ENCODE measurements at places on chromosomes 5 and 9.

DNA sequence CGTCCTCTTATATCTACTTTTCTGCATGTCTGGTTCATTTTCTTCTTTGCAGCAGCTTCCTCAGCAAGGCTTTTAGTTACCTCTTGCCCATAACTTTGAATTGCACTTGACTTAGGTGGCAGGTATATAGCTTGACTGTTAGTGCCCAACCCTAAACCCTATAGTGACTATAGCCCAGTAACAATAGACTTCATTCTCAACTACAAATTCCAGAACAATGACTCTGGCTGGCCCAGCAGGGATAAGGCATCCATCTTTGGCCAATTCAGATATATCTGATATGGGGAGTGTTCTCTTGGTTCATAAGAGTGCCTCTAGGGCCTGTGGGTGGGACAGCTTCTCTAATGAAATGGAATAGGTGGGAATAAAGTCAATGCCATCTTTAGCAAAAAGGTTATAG lies 246.2 kb downstream of the DMRT2 start:
- no peak for DNase-seq

DNA sequence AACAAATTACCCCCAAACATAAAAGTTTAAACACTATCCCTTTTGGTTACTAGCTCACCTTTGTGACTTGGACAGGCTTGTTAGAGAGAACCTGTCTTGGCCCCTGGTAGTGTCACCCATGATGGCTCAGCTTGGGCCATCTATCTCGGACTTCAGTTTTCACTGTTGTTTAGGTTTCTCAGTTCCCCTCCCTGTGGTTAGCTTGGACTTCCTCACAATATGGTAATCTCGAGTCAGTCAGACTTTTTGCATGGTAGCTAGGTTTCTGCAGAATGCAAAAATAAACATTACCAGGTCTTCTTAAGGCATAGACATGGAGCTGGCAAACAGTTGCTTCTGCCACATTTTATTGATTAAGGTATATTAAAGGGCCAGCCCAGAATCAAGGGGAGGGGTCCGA lies 324.3 kb upstream of the RORB start:
- DNase-seq = peak; percentile 88

- no peak for DNase-seq
Measured at GRCh38 chr9:69465473-69465872, 140.5 kb downstream of the ENTREP1 start.

GRCh38 chr9:16453390-16453789 lies 417.1 kb downstream of the BNC2 start:
- no peak for DNase-seq

- DNase-seq = no peak
Measured at GRCh38 chr9:135699440-135699839, at the start of gene SOHLH1. Gene SOHLH1, minus strand, starts transcription at chr9:135699481. Its CDS starts 14 bp downstream, at chr9:135699467.

DNA sequence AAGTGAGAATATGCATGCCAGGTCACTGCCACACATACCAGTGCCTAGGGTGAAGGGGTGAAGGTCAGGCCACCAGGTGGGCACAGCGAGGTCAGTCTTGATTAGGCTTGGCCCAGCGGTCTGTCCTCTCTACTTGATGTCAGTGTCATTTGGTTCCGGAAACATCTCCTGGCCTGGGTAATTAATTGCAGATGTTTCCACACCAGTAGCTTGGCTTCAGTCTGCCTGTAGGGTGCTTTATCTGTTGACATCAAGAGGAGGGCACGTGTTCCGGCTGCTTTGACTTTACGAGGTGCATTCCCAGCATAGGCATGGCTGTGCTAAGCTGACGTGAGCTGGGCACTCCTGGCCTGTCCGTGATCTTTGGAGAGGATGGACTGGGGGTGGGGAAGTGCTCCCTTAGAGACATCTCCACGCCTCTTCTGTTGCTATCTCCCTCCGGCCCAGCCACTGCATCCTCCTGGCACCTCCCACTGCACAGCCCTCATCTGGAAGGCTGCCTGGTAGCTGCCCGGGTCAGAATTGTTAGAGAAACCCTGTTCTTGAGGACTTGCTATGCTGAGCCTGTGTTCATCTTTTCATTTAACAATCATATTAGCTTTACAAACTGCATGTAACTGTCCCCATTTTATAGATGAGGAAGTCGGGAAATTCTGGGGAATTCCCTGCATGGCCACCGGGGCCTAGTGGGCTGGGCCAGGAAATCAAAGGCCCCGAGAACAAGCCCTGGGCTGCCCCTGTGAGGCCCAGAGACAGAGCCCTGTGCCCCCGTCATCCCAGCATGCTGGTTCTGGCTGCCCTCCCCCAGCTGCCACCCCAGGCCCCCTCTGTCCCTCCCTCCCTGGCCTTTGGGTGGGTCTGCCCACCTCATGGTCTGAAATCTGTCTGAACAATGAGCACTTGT lies 29.1 kb downstream of the JADE2 start:
- no peak for DNase-seq

GRCh38 chr5:7690557-7690956 lies 160.4 kb downstream of the CFAP90 start:
- no peak for DNase-seq

GRCh38 chr5:8410618-8411017 lies 541.7 kb downstream of the MTRR start:
- no peak for DNase-seq

DNA sequence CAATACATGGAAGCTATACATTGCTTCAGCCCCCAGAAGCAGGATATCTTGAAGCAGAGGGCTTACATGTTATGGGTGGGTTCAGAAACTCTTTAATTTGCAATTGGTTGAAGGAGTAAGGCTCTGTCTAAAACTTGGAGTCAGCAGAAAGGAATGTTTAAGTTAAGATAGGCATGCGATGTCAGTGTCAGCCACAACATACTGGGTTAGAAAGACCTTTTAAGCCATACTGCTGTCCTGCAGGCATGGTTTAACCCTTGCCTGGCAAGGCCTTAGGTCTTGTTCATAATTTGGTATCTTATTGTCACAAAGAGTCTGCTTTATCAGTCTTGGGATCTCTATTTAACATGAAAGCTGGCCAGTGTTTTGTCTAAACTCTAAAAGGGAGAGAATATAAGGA lies 1619.6 kb upstream of the WWC1 start:
- no peak for DNase-seq

DNA sequence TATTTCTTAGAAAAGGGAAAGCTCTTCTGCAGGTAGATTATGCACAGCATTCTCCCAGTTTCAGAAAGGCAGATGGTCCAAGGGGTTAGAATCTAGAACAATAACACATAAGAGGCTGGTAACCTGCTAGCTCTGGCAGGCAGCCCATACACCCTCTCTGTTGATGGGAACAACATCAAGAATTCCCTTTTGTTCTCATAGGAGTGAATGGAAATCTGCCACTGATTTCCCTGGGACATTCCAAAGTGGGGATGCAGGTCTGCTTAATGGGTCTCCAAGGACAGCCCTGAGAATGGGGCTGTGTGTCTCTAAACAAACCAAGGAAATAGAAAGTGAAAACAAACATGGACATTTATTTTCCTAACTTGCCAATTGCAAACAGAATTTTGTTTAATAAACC lies 456.8 kb downstream of the EBF1 start:
- DNase-seq = no peak

- DNase-seq = peak; percentile 7
Measured at GRCh38 chr5:125798307-125798706, 624.9 kb upstream of the GRAMD2B start.

All from MV-4-11 (cell line).